ENCODE measurements at places on chromosomes 5 and 9. TPM values are rescaled to one million over a fixed set of nuclear protein-coding genes. Genes with fewer than 3 reads are reported as not detected.

The FOXD4L6 gene
- total RNA-seq: not detected

The FAM200C gene
- 3.5 TPM for total RNA-seq

The NUTM2G gene
- total RNA-seq: not detected

The CCNI2 gene
- 1.2 TPM for total RNA-seq

- ATAC-seq: no peak
Measured at GRCh38 chr5:80931411-80931810, 28.8 kb upstream of the RASGRF2 start.

- no peak for ATAC-seq
Measured at GRCh38 chr5:88663793-88664216, 219.2 kb downstream of the MEF2C start.

DNA sequence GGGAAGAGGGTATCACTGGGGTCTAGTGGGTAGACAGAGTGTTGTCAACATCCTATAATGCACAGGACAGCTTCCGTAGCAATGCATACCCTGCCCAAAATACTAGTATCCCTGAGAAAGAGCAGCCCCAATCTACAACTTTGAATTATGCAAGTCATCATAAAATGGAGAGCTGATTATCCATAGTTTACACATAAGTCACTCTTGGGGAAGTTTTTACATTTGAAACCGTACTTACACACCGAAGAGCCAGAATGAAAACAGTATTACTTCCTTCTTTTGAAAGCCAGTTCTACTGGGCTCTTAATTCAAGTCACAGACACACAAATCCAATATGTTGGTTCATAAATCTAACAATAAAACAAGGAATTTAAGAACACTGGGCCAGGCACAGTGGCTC, 21.6 kb downstream of the RNF145 start:
- no peak for ATAC-seq

DNA sequence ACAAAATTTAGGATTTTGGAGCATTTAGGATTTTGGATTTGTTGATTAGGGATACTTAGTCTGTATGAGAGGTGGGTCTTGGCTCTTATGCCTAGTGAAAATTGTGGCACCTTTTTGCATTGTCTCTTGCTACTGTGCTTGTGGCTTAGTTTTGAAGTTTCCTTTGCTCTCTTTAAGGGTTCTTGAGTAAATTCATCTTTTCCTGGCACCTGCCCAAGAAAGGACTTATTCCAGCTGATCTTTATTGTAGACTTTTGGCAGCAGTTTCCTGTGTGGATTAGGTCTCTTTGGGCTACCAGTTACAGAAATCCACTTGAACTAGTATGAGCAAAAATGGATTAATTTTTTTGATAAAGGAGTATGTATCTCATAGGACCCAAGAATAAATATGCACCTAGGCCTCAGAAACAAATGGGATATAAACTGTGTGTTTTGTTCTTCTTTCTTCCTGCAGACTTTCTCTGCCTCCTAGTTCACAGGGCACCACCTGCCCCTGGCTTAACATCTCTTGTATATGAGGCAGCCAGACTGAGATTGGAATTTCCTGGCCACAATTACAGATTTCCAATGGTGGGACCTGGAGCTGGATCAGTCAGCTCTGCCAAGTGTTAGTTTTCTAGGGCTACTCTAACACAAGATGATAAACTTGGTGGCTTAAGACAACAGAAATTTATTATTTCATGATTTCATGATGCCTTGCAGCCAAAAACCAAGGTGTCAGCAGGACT, 44.6 kb downstream of the FOCAD start:
- ATAC-seq: no peak

GRCh38 chr9:111066468-111066867, 28.2 kb upstream of the LPAR1 start:
- no peak for ATAC-seq
